ENCODE measurements at places on chromosomes 12 and 14. TPM values are rescaled to one million over a fixed set of nuclear protein-coding genes. Genes with fewer than 3 reads are reported as not detected.

DNA sequence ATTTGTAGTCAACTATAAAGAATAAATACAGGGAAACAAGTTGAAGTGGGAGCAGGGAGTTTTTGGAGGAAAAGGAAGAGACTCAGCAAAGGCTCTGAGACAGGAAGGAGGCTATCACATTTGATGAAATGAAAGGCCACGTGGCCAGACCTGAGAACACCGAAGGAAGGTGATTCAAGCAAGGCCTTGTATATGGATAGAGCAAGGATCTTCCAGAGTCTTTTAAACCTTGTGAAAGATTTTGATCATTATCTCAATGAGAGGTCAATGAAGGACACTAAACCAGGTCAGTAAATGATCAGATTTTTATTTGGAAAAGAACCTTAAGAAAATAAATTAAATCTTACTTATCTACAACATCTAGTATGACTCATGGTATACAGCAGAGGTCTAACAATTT lies 523.5 kb downstream of the SLC16A7 start:
- DNase-seq: no peak

The PRR4 gene
- total RNA-seq: 2.4 TPM

DNA sequence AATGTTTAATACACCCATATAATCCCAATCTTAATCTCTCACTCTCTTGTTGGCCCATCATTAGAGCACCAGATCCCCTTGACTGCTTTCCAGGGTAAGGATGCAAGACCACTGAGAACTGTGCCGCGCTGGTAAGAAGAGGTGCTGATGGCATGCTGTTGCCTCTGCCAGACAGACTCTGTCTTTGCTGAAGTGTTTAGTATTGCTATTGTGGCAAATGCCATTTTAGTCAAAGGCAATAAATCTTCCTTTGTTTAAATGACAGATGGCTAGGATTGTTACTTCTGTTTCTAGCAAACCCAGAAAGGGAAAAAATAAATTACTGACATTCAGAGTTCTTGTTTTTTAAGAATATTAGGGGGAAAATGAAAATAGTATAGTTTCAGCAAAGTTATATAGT lies 152.3 kb downstream of the MON2 start:
- DNase-seq: no peak

DNA sequence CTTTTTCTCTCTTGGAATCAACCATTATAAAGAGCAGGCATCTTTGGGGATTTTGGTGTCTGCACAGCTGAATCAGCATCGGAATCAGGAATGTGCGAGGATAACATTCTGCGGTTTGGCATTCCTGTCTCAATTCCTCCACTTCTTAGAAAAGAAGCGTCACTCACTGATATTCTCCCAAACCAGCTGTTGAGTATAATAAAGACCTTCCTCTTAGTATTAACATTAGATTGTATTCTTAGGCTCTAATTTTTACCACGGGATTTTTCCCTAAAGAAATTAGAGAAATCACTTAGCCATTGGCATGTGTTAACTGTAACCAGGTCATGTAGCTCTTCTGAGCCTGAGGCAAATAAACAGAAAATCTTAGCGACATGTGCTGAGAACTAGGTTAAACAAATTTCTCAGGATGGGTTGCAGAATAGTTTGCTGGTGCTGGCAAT lies 128.7 kb downstream of the TMX1 start:
- DNase-seq: no peak

GRCh38 chr14:44490966-44491365 lies 16.1 kb downstream of the FSCB start:
- no peak for DNase-seq

DNA sequence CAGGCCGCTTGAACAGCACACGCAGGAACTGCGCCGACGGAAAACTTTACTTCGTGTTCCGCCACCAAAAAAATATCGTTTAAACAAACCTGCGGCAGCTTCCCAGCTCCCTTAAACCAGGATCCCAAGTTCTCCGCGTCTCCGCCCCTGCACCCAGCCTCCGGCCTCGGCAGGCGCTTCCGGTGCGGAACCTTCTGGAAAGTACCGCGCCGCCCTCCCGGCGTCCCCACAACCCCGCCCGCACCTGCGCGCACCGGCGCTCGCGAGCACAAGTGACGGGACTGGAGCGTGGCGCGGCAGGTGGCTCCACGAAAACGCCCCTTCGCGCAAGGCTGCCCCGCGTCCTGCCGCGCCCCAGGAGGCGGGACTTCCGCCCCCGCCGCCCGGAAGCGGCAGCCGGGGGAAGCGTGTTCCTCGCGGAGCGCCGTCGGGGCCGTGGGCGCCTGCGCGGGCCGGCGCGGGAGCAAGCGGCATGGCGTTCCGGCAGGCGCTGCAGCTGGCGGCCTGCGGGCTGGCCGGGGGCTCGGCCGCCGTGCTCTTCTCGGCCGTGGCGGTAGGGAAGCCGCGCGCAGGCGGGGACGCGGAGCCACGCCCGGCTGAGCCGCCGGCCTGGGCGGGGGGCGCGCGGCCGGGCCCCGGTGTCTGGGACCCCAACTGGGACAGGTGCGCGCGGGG lies at the start of gene PGAM5:
Gene PGAM5 (plus strand): TSS at position 438 of the 675 bp plus-strand sequence. CDS start 35 bp downstream, at position 473.
- DNase-seq: peak; percentile 91

DNA sequence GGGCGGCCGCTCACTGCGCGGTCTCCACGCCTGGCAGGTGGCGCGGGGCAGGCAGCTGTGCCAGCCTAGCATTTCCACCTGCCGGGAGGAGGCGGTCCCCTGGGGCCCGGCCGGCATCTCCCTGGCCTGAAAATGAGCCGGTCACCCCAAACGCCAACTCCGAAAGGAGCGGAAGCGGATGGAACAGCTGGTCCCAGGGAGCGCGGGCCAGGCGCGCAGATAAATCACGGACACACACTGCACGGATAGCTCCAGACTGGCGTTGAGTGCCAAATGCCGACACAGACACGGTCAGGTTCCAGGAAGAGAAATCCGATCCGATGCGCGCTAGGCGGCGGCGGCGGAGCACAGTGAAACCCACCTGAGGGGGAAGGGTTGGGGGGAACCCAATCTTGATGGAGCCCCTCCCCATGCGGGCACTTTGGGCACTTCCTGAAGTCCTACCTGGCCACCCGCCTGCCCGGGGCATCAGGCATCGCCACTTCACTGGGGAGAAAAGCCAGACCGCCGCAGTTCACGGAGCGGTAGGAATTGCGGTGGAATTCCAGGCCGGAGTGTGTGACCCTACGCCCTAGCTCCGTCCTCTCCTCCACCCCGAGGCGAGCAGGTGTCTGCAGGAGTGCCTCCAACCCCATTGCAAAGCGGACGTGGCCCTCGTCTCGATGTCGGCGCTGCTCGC lies 624 bp upstream of the PLEKHD1 start:
- DNase-seq: no peak

DNA sequence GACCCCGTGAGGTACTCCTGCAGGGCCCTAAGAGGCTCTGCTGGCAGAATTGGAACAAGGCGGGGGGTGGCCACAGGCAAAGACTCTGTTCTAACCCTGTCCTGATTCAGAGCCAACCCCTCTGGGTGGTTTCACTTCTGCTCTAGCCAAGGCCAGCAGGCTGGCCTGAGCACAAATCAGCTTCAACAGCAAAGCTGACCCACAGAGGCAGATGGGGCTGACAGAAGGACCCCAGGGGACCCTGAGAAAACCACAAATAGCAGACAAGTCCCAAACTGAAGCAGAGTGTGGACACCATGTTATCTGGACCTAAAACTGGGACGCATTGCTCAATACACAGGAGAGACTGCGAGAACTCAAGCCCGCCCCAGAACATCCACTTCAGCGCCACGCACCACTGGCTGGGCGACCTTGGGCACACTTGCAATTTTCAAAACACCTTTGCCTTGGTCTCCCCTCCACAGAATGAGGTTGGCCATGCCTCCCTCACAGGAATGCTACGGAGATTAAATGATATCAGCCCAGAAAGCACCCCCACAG lies 76.4 kb upstream of the DICER1 start:
- DNase-seq: no peak

DNA sequence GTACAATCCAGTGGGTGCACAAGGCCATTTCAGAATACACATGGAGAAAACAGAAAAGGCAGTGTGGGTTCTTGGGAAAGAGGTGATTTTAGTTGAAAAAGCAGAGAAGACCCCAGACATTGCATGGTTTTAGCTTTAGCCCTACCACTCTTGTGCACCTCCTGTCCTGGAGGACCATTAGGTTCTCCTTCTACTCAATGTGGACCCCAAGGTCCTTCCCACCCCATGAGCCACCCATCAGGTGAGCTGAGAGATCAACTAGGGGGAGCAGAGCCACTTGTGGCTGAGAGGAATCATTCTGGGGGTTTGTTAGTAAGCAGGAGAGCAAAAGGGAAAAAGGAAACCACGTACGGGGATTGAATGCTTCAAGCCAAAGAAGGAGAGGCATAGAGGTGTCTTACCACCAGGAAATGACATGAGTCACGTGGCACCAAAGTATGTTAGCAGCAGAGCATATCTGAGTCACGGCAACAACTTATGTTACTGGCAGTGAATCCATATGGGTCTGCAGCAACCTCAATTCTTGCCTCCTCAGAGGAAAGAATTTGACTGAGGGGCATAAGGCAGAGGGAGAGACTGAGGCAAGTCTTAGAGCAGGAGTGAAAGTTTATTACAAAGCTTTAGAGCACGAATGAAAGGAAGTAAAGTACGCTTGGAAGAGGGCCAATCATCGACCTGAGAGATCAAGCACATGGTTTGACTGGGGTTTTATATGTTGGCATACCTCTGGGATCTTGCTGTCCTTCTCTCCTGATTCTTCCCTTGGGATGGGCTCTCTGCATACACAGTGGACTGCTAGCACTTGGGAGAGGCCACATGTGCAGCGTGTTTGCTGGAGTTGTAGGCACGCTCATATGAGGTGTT lies 73.9 kb downstream of the HSD17B6 start:
- peak; percentile 56 for DNase-seq

The PDE6H gene
- not detected for total RNA-seq

The USP44 gene
- total RNA-seq: 3.2 TPM

DNA sequence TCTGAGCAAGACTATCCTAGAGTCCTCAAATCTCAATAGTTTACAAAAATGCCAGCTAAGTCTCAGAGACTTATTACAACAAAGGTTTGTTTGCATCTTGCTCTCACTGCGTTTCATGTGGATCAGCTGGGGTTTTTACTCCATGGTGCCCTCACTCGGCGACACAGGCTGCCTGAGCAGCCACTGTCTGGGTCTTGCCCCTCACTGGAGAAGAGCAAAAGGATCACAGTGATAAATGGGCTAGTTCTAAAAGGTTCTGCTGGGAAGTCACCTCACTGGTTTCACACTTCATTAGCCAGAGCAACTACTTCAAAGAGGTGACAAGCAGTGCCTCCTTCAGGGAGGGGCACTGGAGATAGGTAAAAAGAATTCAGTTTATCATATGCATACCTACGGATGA lies 392.0 kb downstream of the RPL10L start:
- DNase-seq: no peak

The PRDM4 gene
- total RNA-seq: 20.9 TPM

DNA sequence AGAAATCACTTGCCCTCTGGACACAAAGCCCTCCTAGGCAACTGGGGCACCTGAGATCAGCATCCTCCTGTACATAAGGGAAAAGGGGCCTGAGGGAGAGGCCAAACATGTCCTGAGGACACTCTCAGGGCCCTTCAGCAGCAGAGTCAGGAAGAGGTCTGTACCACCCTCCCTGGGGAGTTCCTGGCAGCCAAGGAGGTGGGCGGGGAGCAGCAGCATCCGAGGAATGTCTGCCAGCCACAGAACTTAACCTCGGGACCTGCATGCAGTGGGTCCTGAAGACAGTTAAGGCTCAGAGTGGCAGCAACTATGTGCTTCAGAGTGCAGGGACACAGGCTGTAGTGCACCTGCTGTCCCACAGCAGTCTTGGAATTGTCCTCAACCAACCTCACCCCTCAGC lies 62.1 kb downstream of the SPTB start:
- DNase-seq: no peak

- DNase-seq: no peak
Observed at GRCh38 chr12:111435661-111436201, 30.0 kb downstream of the SH2B3 start.

- peak; percentile 73 for DNase-seq
Observed at GRCh38 chr14:24171422-24172260, at the start of gene REC8. Gene REC8, plus strand, starts transcription at chr14:24172080. Its CDS starts 473 bp downstream, at chr14:24172553.

GRCh38 chr14:96364962-96365361 lies 1.6 kb downstream of the GSKIP start:
- no peak for DNase-seq

The SOAT2 gene
- total RNA-seq: 0.59 TPM

GRCh38 chr14:43778570-43778936 lies 728.5 kb downstream of the FSCB start:
- DNase-seq: no peak

GRCh38 chr12:15581006-15581405 lies 208.2 kb downstream of the EPS8 start:
- no peak for DNase-seq

GRCh38 chr12:21615431-21615830 lies 10.8 kb upstream of the GYS2 start:
- no peak for DNase-seq

GRCh38 chr12:23204933-23205778 lies 580.2 kb downstream of the ETNK1 start:
- no peak for DNase-seq

- DNase-seq: no peak
Observed at GRCh38 chr12:5988088-5988487, 43.0 kb upstream of the ANO2 start.

DNA sequence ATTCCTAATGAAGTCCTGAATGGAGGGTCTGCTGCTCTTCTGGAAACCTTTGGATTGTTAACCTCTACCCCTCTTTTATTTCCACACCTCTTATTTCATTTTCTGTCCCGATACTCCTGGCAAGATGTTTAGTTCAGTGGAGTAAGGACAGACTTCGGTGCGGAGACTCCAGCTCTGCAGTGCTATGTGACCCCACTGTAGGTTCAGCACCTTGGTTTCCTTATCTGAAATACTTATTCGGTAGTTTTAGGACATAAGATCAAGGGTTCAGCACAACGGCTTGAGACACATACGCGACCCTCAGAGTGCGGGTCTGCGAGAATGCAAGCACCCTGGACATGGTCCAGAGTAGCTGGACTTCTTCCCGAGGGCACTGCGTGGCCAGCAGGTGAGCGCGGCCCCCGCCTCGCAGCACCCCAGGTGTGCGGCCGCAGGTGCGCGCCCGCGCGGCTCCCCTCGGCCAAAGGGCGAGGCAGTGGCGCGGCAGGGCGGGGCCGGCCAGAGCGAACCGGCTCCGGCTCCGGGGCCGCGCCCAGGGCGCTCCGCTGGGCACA lies 465 bp upstream of the FGD4 start:
- no peak for DNase-seq

- DNase-seq: no peak
Observed at GRCh38 chr12:131737150-131737827, 26.4 kb downstream of the SFSWAP start.

DNA sequence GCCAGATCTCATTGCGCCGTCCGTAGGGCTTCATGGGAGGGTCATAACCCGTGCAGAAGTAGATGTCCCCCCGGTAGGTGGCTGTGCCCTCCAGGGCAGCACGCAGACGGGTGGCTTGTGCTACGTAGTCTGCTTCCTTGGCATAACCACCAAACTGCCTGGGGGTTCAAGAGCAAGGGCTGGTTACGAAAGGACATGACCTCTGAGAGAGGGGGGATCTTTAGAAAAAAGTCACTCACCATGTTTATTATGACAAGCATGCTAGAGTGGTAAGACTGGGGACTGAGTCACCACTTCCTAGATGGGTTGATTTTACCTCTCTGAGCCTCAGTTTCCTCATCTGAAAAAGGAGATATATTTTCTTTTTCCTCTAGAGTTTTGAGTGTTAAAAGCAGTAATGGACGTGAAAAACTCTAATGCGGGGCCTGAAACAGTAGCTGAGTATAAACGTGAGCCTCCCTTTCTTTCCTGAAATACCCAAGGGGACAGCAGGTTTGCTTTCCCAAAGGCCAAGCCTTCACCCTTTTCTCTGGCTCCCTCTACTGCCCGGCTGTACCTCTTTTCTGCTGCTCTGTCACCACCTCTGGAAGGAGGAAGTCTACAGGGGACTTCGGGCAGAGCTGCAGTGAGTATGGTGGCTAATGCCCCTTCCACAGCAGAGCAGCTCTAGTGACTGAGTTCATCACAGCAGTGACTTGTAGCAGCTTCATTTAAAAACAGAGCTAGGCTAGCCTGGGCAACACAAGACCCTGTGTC lies 23.5 kb upstream of the GPRC5D start:
- DNase-seq: no peak
